ENCODE measurements at places on chromosomes 7 and 10.

DNA sequence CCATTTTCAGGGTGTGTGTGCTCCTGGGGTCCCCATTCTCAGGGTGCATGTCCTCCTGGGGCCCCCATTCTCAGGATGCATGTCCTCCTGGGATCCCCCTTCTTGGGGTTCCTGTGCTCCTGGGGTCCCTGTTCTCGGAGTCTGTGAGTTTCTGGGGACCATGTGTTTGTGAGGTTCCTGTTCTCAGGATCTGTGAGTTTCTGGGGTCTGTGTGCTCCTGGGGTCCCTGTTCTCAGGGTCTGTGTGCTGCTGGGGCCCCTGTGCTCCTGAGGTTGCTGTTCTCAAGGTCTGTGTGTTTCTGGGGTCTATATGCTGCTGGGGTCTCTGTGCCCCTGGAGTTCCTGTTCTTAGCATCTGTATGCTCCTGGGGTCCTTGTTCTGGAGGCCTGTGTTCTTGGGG is 425.5 kb downstream of the GLRX3 start:
- DNase-seq = no peak

DNA sequence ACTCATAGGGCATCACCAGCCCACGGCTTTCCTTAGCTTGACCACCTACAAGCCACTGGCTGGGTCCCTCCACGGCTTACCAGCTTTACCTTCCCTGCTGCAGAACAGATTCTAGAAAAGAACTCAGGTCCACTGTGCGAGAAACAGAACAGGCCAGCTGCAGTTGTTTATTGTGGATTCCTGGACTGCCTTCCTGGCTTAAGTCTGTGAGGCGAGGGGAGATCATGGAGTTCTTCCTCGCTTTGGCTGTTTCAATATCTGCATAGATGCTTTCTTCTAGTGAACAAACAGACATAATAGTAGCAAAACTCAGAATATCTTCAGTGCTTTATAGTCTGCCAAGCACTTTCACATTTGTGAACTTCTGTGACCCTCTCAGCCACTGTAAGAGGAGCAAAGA is 162.9 kb upstream of the HABP2 start:
- no peak for DNase-seq

GRCh38 chr10:78302739-78302988 is 269.0 kb downstream of the RPS24 start:
- DNase-seq = no peak

DNA sequence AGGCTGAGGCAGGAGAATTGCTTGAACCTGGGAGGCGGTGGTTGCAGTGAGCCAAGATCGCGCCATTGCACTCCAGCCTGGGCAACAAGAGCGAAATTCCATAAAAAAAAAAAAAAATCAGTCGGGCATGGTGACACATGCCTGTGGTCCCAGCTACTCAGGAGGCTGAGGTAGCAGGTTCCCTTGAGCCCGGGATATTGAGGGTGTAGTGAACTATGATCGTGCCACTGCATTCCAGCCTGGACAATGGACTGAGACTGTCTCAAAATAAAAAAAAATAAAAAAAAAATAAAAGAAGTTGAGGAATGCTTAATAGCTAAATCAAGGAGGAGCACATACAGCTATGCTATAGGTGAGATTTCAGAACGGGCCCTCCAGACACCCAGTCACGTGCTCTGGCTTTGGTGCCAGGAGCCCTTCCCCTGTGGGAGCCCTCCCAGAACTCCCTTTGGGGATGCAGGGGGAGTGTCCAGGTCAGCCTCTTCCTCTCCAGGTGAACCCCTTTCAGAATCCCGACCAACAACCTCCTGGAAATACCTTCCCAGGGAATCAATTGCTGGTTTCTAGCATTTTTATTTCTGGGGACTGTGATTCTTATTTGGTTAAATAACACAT is 42.9 kb upstream of the CTBP2 start:
- DNase-seq = no peak

Measured in activated CD8-positive, alpha-beta T cell treated with anti-CD3 and anti-CD28 coated beads, Interleukin-2, amount 10 ng/mL, durations not matched to agents 7 days and 5 days (primary cell).